GM12891 (cell line): ENCODE measurements at places on chromosomes 13 and 19.
A peak's percentile ranks its signal among the peaks of the same experiment; 100 is the strongest.

GRCh38 chr13:98738213-98738612, 14.3 kb downstream of the SLC15A1 start:
- DNase-seq, result no peak

GRCh38 chr13:53141336-53141735, 112.7 kb downstream of the OLFM4 start:
- DNase-seq, result no peak

DNA sequence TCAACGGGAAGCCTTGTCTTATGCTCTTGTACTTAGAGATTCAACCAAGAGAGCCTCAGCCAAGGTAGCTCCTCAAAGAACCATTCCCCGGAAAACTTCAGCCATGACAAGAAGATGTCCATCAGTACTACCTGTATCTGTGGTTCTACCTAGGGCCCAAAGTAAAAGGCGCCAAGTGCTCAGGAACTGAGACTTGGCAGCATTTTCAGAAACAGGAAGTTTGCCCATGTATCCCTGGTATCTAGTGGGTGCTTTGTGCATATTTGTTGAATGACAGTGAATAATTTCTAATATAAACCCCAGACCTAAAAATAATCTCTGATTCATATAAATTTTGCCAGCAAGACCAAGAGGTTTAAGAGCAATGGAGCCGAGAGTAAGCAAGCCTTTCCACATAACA, 7.2 kb downstream of the FAM216B start:
- DNase-seq, result no peak

DNA sequence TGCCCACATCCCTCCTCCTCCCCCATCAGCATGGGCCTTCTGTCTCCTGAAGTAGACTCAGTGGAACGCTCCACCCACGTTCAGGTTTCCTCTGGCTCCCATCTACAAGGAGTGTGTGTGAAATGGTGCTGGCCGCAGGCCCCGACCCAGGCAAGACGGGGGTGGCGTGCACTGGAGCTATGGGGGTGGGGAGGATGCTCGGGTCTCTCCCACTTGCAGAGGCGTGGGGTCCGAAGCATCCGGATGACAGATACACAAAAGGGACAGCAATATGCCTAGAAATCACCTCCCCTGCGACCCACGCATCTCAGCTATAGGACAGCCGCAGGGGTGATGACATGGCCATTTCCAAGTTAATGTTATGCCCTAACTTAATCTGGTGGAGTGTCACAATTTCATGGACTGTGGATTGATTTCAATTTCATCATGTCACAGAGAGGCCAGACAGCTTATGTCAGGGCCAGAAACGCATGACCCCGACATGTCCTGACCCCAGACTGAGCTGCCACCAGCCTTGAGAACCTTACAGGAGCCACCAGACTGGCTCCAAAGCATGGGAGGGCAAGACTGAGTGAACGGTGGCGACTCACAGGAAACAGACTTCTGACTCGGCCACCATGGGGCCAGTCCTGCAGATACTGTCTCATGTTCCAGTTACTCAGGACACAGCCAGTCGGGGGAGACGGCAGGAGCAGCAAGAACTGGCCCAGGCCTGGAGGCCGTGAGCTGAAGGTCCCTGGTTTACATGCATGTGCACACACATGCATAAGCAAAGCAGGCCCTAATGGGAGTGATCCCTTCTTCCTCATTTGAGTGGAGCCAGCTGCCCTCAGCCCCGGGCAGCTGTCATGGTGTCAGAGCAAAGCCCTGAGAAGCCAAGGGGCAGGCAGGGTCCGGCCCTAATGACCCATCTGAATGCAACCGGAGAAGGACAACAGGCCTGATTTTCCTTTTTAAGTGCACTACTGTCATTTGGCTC, 82.2 kb downstream of the SLC7A1 start:
- DNase-seq, result no peak

GRCh38 chr13:113034451-113035212, 65.6 kb downstream of the MCF2L start:
- DNase-seq, result no peak

DNA sequence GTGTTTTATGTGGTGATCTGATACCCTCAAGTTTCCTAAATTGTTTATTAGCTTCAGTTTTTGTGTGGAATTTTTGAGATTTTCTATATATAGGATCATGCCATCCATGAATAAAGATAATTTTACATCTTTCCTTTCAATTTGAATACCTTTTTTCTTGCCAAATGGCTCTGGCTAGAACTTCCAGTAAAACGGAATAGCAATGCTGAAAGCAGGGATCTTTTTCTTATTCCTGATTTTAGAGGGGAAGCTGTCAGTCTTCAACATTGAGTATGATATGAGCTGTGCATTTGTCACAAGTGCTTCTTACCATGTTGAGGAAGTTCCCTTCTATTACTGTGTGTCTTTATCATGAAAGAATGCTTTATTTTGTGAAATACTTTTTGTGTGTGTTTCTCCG, 618.8 kb downstream of the FGF9 start:
- no peak for DNase-seq

DNA sequence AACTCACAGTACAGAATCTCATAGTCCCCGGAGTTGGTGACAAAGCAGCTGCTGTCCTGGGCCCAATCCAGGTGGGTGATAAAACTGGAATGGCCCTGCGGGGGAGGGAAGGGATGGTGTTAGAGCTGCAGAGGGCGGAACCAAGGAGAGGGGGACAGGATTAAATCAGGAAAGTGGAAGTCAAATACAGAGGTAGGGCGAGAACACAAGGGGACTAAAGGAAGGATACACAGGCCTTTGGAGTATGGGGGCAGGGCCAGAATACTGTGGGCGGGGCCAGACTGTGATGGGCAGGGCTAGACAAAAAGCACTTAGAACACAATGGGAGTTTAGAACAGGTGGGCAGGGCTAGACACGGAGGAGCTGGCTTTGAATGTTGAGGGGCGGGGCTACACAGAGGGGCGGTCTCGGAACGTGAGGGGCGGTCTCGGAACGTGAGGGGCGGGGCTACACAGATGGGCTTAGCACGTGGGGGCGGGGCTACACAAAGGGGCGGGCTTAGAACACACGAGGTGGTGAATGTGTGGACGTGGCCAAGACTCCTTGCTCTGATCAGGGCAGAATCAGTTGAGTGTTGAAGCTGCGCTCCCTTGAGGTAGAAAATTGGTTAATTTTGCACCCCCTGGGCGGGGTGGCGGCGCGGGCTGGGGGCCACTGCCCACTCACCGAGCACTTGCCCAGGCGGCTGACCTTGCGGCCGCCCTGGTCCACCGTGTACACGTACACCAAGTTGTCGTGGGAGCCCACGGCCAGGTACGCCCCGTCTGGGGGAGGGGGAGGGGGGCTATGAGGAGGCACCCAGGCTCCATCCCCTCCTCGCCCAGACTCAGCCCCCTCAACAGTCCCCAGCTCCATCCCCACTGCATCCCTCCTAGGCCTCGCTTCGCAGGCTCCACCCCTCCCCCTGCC, 14.0 kb upstream of the GPR4 start:
- DNase-seq, result peak; percentile 84

- DNase-seq, result no peak
Observed at GRCh38 chr13:74288361-74288911, 154.2 kb upstream of the KLF12 start.

- DNase-seq, result no peak
Observed at GRCh38 chr13:100984085-100984705, 309.6 kb upstream of the TMTC4 start.

DNA sequence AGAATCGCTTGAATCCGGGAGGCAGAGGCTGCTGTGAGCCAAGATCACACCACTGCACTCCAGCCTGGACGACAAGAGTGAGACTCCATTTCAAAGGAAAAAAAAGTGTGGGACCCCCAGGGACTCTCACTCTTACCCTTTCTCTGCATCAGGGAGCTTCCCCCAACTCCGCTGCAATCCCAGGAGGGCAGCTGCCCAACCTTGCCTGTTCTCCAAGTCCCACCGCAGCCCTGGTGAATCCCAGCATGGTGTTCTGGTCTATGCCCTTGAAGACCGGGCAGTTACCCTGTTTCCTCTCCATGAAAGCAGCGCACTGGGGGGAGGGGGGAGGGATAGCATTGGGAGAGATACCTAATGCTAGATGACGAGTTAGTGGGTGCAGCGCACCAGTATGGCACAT, 35.7 kb upstream of the DPRX start:
- no peak for DNase-seq

- DNase-seq, result no peak
Observed at GRCh38 chr19:2235381-2236063, 607 bp downstream of the PLEKHJ1 start.

DNA sequence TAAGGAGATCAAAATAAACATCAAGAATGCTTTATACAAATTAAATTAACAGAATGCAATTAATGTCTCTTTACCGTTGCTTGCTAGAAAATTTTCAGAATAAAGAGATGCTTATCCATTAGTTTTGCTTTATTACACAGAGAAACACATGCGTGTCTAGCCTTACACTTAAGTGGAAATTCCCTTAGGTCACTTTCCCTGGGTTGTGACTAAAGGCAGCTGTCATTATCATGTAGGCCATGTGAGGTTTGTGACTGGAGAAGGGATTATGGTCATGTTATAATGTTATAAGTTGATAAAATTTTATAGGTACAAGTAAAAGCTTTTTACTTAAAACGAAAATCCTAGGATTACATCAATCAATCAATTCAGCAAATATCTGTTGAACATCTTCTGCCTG, 121.0 kb downstream of the KCNRG start:
- no peak for DNase-seq

- DNase-seq, result no peak
Observed at GRCh38 chr13:112204346-112205327, 137.7 kb downstream of the SOX1 start.

GRCh38 chr13:51396352-51396751, 56.5 kb downstream of the INTS6 start:
- no peak for DNase-seq

DNA sequence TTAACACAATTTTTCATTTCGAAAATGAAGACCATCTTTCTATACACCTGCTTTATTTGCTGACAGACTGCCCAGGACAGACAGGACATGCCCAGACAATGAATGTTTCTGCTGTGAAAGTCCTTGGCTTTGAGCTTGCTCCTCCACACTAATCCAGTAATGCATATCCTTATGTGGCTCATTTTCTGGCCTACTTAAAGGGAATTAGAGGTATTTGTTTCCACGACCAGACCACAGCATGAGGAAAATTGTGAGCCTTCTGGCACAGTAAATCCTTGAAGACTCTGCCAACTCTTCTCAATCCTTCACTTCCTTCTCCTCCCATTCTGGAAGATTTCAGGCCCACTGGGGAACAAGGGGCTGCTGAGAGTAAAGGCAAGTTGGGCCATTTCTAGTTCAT, 25.7 kb downstream of the CCDC70 start:
- no peak for DNase-seq

GRCh38 chr19:16945364-16945714, 56.5 kb downstream of the F2RL3 start:
- no peak for DNase-seq

- DNase-seq, result no peak
Observed at GRCh38 chr13:105573136-105573535, 962.3 kb downstream of the EFNB2 start.

GRCh38 chr13:113519556-113519955, 29.0 kb upstream of the DCUN1D2 start:
- DNase-seq, result no peak

GRCh38 chr13:100854006-100854405, 179.4 kb upstream of the TMTC4 start:
- DNase-seq, result no peak

DNA sequence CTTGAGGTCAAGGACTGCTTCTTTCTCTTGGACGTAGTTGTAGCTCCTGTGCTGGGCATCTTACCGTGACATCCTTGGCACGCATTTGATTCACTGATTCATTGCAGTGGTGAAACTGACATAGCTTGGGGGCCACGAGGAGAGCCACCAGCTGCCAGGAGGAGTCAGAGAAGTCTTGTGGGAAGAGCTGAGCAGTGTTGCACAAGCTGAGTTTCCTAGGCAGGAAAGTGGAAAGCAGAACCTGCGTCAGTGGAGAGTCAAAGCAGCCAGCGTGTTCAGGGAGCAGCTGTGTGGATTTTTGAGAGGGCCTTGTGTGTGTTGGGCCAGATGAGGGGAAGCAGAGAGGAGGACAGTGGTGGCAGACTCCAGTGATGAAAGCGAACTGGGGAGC, 5.3 kb upstream of the GPR183 start:
- no peak for DNase-seq

- no peak for DNase-seq
Observed at GRCh38 chr19:7159105-7159933, 89.8 kb downstream of the ZNF557 start.

DNA sequence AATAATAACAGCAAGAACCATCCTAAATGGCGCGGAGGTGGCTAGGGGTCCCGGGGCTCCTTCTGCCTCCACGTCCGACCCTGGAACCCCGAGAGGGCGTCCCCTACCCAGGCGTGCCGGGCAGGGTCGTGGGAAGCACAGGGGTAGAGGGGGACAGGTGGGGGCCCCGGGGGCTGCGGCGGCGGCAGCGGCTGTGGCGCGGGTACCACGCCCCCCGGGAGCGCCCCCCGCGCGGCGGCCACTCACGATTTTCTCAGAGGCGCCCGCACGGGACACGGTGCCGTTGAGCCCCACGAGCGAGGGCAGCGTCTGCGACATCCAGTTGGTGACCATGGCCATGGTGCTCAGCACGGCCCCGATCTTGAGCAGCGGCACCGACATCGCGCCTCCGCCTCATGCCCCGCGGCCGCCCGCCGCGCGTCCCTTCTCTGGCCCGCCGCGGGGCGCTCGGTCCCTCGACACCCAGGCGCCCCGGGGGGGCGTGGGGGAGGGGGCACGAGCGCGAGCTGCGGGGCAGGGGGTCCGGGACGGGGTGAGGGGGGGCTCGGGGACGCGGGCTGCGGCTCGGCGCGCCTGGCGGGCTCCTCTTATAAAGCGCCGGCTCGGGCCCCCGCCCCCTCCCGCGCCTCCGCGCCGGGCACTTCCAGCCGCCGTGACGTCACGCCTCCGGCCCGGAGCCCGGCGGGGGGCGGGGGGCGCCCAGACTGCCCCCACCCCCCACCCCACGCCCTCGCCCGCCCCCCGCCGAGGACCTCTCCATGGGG, 22.9 kb downstream of the OLFM2 start:
- no peak for DNase-seq

- peak; percentile 96 for DNase-seq
Observed at GRCh38 chr19:35135389-35135909, 590 bp upstream of the LGI4 start.

DNA sequence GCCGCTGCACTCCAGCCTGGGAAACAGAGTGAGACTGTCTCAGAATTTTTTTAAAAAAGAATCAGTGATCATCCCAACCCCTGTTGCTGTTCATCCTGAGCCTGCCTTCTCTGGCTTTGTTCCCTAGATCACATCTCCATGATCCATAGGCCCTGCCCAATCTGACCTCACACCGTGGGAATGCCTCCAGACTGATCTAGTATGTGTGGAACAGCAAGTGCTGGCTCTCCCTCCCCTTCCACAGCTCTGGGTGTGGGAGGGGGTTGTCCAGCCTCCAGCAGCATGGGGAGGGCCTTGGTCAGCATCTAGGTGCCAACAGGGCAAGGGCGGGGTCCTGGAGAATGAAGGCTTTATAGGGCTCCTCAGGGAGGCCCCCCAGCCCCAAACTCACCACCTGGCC, at the start of gene KLK2:
Gene KLK2 (plus strand): TSS at position 384 of the 400 bp plus-strand sequence. CDS start 35 bp downstream, outside the sequence.
- no peak for DNase-seq

DNA sequence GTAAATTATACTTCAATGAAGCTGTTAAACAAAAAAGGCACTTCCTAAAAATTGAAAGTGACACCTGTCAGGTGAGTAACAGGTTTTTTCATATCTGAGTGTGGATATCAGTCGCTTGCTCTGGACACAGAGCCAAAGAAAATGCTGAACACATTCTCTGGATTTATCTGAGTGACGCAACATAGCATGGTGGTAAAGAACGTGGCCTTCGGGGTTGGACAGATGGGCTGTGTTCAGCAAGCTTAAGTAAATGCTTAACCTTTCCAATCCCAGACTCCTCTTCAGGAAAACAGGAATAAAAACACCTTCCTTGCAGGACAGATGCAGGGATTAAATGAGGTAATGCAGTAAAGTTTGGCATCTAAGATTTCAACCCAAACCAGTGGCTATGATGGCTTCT, 132.0 kb downstream of the FOXO1 start:
- DNase-seq, result no peak
